ENCODE measurements at places on chromosomes 11 and 22.

- no peak for DNase-seq
Observed at GRCh38 chr11:44518968-44519550, 46.4 kb upstream of the CD82 start.

DNA sequence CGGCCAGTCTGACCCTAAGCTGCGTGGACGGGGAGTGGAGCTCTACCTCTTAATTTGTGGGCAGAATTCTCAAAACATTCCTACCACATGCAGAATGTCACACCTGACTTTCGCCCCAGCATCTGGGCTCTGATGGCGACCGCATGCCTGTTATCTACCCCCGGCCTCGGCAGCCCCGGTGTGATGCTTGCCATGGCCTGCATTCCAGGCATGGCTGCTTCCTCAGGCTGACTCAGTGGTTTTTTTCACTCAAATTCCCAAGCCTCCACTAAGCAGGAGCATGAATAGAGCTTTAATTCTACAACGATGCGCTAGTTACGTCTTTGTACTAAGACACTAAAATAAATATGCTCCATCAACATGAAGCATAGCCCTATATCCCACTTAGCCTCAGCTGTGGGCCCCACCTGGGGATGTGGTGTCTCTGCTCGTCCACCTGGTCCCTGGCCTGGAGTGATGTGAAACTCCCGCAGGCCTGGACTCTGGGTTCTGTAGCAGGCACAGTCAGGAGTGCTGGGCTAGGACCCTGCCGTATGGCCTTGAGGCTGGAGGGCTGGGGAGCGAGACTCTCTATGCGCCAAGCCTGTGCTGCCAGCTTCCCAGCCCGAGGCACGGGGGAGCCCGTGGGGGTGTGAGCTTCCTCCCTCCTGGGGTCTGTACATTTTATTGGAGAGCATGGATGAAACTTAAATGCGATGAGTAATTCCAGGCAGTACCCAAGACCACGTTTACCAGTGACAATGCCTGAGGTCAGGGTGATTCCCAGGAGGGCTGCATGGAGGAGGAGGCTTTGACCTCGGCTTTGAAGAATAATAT, 153.2 kb downstream of the CTTN start:
- no peak for DNase-seq

- no peak for DNase-seq
Observed at GRCh38 chr11:84800755-84801346, 826.3 kb downstream of the DLG2 start.

DNA sequence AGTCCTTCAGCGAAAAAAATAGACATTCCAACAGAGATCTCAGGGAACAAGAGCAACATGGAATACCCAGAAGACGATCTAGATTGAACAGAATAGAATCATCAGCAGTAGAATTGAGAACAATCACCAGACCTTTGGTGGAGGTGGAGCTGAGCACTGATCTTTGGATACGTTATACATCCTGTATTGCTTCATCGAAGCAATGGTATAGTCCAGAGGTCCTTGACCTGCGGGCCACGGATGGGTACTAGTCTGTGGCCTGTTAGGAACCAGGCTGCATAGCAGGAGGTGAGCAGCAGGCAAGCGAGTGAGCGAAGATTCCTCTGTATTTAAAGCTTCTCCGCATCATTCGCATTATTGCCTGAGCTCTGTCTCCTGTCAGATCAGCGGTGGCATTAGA, 17.6 kb downstream of the LRRC55 start:
- DNase-seq: no peak

DNA sequence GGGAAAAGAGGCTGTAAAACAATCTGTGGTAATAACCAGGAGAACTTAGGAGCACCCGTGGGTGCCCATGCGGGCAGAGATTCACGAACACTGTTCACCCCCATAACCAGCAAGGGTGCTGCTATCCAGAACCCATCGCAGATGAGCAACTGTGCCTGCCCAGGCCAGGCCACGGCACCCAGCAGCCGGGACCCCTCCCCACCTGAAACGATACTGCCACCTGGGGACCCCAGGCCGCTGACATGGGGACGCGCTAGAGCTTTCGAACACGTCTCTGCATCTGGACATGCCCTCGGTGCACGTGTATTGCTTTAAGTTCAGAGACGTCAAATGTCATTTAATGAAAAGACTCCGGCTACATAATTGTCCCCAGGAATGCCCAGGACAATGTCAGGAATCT, 14.3 kb upstream of the MUC2 start:
- no peak for DNase-seq
